Stimulated activated CD8-positive, alpha-beta memory T cell treated with anti-CD3 and anti-CD28 coated beads, Interleukin-2, amount 100 ng/mL, for 48 hours (primary cell): ENCODE measurements at places on chromosomes 3 and 15.

DNA sequence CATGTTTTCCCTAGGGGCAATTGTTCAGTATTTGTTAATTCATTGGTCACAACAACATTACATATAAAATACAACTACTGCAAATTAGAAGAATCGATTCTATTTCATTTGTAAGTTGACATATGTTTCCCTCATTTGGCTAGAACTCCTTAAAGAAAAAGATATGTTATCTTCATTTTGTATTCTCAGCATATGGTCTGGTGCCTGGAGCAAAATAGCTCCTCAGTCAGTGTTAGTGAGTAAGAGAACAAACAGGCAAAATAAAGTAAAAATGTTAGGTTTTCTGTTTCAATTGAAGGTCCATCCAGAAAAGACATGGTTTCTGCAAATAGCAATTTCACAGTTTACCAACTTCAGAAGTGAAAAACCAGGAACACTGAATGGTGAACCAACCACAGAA lies 1343.1 kb downstream of the ROBO1 start:
- no peak for DNase-seq

- DNase-seq = no peak
Observed at GRCh38 chr3:187172929-187173328, 24.4 kb upstream of the RTP1 start.

- no peak for DNase-seq
Observed at GRCh38 chr3:36269274-36269673, 111.0 kb upstream of the STAC start.

DNA sequence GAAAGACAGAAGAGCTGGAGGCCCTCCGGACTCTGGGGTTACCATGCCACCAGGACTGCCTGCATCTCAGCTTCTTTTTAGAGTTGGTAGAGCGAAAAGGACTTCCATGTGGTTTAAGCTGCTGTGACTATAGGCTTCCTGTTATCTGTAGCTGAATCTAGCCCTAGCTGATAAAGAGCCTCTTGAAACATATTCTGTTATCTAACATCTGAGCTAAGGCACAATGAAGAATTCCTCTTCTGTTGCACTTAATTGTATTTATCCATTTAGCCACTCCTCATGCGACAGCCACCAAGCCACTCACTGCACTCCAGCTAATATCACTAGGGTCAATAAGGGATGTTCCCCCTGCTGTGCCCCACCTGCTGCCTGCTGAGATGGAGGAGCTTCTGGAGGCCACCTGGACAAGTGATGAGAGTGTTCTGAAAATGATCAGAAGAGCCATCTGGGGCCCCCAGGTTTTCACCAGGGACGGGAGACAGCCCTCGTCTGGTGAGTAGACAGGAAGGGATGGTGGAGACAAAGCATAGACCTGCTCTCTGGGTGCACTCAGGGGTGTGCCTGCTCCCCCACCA lies 94.6 kb upstream of the PLXNA1 start:
- DNase-seq = no peak

DNA sequence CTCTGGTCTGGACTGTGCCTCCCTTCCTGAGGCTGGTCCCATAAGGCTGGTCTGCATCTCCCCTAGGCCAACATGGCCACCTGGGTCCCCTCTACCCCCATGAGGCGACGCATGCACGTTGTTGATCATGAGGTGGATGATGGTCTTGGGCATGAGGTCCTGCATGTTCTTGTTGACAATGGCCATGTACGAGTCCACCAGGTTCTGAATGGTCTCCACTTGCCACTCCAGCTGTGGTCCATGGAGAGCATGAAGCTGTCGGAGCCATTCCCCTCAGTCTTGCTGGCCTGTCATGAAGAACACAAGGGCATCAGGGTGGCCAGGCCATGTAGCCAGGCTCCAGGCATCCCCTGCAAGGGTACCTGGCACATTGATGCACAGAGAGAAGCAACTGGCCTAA lies 27.1 kb upstream of the CSPG4 start:
- no peak for DNase-seq

DNA sequence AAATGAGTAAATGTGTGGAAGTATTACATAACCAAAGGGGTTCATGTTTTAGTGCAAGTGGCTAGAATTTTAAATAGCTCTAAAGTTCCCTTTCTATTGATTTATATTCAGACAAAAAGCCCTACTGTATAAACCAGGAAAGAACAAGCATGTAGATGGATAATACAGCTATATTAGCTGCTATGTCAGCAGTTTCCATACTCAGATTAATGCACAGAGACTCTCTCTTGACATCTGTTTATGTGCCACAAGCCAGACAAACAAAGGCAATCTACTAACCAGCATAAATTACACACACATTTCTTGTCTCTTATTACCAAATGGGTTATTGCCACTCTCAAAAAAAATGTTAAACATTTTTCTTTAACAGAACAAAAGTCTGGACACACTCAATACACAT lies 760.1 kb upstream of the NECTIN3 start:
- no peak for DNase-seq

- DNase-seq = no peak
Observed at GRCh38 chr3:160665784-160666526, 11.0 kb upstream of the ARL14 start.
